H7 (cell line): ENCODE measurements at places on chromosomes 2 and 18.

DNA sequence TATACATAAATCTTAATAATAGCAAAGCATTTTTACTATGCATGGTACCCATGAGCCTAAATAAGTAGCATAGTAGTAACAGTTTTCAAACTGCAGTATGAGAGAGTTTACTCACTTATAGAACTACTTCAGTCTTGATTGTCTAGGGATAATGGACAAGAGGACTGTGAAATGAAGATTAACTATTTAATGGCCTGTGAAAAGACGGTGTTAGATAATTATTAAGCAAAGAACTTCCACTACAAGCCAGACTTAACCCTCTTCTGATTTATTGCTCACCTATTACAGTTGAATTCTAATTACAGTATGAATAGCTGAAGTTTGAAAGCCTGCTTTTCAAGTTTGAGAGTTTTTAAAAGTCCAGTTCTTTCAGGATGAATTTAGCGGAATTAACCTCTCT lies 18.9 kb downstream of the PIK3C3 start:
- no peak for DNase-seq

DNA sequence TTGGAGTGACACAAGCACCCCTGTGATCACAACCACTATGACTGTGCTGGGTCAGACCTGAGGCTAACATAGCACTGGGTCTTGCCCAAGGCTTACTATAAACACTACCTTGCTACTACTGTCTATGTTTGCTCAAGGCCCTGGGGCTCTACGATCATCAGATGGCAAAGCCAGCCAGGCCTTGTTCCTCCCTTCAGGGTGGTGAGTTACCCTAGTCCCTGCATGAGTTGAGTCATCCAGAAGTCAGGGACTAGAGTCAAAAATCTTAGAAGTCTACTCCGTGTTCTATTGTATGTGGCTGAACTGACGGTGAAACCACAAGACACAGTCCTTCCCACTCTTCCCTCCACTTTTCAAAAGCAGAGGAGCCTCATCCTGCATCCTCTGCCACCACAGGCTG lies 551.2 kb upstream of the FSIP2 start:
- DNase-seq: no peak

DNA sequence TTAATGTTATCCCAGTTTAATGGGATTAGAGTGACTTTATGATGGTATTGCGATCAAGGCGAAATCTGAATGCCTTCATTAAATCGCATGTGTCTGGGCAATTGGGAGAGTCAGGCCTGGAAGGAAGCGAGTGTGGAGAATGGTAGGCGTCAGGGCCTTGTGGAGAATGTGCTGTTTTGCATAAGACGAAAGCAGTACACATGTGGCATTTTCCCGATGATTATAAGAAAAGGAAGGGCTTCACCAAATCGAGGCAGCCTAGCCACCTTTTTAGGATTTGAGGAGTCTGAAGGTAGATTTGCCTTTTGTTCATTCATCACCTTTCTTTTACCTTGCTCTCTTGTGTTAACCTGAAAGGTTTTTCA lies 1.0 kb downstream of the ZNF532 start:
- no peak for DNase-seq

- no peak for DNase-seq
Measured at GRCh38 chr18:47721876-47722275, 208.6 kb downstream of the SMAD2 start.

DNA sequence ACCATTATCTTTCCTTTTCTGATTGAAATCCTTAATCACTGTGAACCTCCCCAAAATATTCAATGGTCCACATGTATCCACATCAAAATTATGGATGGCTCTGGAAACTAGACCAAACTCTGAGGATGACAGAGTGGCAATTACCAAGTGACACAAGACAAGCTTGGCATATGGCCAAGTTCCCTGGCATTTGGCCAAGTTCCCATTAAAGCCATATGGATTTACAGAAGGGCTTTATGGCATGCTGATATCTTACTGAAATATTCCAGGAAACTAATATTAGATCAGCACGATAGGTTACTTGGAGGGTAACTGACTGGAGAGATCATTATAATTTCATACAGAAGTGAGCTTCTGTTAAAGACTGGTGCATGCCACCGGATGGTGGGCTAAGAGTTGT lies 21.9 kb upstream of the CERS6 start:
- DNase-seq: no peak
